Stimulated activated CD8-positive, alpha-beta memory T cell treated with anti-CD3 and anti-CD28 coated beads, Interleukin-4, amount 100 ng/mL, for 48 hours (primary cell): ENCODE measurements at places on chromosomes 4 and X.

- no peak for DNase-seq
These were observed 407.6 kb downstream of the ANKRD50 start for GRCh38 chr4:124304941-124305340.

DNA sequence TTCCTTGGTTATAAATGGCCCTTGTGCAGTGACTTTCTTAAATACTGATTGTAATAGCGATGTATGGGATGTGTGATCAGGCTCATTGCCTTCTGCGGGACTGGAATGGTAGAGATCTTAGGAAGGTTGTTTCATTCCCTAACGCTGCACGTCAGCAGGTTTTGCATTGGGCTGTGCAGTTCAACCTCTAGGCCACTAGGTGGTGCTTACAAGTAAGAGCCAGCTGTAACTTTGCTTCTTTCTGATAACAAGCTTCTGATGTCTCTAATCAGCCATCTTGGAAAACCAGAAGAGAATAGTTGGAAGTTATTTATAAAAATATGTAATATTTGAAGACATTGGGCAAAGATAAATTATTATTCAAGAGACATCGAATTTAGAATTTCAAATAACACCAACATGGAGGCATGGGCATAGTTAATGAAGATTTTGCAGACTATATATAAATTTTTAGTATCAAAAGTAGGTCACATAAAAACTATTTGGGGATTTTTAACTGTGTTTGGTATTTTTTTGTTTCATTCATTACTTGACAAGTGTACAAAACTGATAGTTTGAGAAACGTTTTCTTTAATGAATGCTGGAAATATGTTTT lies 339.7 kb upstream of the PCDH7 start:
- peak; percentile 27 for DNase-seq

- DNase-seq = no peak
These were observed 511.3 kb upstream of the PCDH7 start for GRCh38 chr4:30208731-30209435.

DNA sequence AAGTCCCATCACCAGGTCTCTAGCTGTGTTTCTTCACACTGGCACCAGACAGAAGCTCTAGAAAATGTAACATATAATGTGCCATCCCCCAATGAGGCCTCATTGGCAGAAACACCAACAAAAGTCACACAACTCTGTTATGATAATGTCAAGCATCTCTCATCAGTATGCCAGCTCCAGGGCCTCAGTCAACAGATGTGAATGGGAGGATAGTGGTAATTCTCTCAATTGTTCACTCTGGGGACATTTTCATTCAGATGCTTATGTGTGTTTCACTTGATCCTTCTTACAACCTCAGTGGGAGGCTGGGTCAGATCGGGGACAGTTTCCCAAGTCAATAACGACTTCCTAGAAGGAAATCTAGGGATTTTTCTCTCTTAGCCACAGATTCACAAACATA lies 57.5 kb upstream of the SCOC start:
- DNase-seq = no peak

DNA sequence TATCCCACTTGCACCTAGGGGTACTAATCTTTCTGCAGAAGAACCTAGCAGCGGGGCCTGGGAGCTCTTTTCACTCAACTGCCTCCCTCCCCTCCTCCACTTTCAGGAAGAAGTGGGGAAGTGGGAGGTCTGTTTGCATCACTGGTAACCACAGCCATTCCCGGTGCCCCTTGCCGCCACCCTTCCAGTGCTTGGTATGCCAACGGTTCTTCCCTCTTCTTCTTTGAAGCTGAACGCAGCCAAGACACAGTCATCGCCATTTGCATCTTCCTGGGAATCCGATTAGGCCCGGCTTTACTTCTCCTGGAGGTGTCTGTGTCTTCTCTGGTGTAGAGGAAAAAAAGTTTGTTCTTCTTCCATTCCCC lies 47.2 kb upstream of the RBPJ start:
- no peak for DNase-seq

DNA sequence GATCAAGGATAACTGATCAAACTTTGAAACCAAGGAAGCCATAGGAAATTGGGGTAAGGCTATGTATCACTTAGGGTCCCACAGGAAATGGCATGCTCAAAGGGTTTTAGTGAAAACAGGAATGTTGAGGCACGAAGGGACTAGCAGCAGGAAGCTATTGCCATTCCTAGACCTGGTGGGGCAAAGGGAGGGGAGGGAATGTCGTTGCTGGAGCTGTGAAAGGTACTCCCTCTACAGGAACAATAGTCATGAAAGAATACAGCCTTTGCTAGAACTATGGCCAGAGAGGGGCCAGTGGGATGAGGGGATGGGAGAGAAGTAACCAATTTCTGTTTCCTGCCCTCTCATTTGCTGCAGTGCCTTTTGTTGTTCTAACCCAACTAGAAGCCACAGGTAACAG lies 11.9 kb downstream of the REPS2 start:
- DNase-seq = no peak

DNA sequence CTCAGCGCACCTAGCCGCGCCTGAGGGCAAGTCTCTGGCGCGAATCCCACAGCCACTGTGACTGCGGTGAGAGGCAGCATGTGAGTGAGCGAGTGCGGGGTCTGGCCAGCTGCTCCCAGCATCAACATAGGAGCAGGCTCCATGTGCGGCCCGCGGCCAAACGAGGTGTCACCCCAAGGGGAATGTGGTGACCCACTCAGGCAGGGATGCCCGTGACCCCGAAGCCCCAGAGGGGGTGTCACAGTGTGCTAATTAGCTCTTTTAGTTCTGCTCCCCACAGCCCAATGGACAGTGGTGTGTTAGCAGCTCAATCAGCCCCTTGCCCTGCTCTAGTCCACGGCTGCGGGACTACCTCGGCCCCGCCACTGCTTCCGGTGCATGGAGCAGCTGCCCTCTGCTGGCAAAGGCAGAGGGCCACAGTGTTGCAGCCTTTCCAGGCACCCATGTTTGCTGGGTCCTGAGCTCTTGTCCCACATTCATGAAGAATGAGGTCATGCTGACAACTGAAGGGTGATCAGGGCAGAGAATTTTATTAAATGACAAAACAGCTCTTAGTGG lies 61.4 kb downstream of the AGA start:
- DNase-seq = no peak

DNA sequence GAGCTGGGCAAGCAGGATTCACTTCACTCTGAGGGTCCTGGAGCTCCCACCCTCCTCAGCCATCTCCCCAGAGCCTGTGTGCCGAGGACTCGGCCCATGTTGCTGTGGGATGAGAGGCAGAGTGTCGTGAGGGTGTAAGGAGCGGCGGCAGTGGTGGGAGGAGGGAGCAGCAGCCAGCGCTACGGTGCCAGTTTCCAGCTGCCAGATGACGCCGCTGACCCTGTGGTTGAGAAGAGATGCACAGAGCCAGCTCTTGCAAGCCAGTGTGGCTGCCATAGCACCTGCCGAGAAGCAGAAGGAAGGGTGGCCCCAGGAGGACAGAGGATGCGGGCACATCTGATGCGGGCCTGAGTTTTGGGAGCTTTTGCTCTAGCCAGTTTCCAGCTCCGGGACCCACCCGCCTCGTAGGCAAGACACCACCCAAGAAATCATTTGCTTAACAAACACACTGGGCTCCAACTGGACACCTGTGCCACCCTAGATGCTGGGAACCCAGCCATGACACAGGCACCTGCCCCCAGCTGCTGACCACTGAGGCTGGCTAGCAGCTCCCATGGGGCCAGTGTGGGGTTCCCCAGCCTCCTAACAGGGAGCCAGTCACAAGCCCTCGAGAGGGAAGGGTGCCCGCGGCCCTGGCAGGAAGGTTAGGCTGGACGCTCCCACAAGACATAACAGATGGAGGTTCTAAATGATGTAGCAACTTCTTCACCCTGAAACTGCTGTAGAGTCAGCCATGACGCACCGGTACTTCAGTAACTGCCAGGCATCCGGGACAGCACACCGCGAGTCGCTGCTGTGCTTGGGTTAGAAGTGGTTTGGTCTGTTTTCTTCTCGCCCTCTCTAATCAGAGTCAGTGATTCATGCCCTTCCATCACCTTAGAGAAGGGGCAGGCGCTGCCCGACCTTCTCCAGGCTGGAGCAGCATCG lies 8.9 kb downstream of the MSANTD1 start:
- DNase-seq = no peak

DNA sequence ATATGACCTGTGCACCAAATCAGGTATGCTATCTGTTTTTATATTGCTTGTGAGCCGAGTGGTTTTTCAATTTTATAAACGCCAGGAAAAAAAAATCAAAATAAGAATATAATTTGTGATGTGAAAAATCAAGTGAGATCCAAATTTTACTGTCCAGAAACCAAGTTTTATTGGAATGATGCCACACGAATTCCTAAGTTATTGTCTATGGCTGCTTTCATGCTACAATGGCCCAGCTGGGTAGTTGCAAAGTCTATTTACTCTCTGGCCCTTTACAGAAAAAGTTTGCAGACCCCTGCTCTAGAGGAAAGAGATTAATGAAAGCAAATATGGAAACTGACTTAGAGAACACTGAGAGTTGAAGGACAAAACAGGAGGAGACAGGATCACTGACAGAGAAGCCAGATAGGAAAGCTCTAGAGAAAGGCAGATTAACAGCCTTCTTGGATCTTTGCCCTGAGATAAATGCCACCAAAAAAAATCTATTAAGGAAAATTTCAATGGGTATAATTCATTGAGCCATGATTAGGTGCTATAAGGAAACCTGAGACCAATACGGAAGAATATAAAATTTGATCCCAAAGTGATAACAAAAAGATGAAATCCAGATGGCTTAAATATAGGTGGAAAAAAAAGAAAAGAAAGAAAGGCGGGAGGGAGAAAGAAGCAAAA lies 29.8 kb downstream of the PRSS12 start:
- no peak for DNase-seq

GRCh38 chr4:16031546-16032395 lies 52.1 kb downstream of the PROM1 start:
- DNase-seq = no peak

- no peak for DNase-seq
These were observed 38.5 kb downstream of the MAGEB5 start for GRCh38 chrX:26254436-26254835.

- no peak for DNase-seq
These were observed 360.0 kb downstream of the CHIC1 start for GRCh38 chrX:73922856-73923455.

- no peak for DNase-seq
These were observed 187.7 kb downstream of the RAP1GDS1 start for GRCh38 chr4:98448908-98449307.

DNA sequence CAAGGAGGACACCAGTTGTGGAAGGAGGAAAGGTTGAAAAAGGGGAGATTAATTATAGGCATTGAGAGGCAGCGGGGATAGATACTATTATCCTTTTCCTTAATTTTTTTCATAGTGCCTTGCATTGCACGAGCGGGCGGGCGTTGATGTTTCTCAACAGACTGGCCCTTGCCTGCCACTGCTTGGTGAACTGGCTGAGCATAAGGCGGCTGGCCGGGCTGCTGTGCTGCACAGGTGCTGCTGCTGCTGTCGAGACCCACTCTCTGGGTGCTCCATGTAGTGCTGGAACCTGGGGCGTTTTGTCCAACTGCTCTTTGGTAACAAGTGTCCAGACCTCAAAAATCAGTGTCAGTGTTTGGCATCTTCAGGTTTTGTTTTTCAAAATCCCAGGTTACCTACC lies 83.3 kb upstream of the PAQR3 start:
- no peak for DNase-seq

GRCh38 chr4:143512978-143513313 lies 556 bp upstream of the SMARCA5 start:
- DNase-seq = no peak

DNA sequence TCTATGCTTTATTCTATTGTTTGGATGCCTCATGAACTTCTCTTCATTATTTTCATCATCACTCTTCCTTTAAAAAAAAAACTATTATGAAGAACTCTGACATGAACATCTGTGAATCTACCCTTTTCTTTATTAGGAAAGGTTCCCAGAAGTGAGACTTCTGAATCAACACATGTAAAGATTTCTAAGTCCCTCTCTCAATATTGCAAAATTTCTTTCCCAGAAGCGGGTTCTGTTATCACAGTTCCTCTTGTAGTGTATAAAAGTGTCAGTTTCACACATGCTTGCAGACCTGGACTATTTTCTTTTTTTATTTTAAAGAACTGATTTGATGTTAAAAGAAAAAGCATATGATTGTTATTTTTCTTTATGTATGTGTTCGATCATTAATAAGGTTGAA lies 330.8 kb upstream of the KLF3 start:
- DNase-seq = no peak

DNA sequence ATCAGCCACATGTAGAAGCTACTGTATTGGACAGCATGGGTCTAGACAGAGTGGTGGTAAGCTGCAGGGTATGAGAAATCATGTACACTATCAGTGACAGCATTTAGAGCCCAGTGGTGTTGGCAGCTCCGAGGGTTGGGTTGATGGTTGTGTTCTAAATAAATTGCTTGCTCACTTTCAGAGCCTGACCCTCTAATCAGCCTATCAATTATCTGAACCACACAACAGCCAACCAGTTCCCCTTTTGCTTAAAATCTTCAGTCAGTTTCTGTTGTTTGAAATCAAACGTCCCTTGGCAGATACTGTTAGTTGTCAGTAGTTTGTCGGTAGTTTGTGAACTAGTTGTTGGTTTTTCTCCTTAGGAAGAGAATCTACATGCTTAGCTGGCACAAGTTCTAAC lies 99.8 kb upstream of the RAI2 start:
- DNase-seq = no peak

- DNase-seq = no peak
These were observed 4.2 kb downstream of the TACC3 start for GRCh38 chr4:1725521-1725920.

- no peak for DNase-seq
These were observed 364.8 kb upstream of the EMCN start for GRCh38 chr4:100882661-100883060.

DNA sequence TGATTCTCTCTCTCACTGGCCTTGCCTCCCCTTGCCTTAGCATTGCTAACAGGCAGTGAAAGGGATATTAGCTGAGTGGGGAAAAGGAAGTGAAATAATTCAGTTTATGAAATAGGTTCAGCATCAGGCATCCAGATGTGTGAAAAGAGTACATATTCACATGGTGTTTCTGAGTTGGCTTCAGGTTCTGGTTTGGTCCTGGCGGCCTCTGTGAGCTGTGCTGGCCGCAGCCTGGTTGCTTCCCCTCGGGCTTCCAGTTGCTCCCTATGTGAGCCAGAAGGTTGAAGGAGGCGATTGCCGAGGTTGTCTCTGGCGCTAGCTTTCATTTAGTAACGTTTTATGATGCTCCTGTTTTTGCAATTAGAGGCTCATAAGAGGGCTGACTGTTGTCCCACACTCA lies 99.1 kb upstream of the TLR2 start:
- no peak for DNase-seq

DNA sequence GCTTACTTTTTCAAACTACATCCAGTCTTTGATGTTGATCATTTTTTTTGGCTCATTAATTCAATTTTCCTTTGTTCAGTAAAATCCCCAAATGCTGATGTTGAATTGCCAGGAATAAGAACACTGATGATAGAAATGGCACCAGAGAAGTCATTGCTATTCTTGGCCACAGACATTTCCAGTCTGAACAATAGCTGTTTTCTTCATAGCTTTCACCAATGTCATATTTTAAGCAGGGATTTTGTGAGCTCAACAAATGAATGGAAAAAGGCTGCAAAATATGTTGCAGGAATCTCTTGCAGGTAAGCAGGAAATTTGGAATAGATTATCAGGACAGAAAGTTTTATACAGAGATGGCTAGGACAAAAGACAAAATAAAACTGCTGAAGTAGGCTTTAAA lies 40.5 kb upstream of the GLRB start:
- no peak for DNase-seq

GRCh38 chr4:8235224-8235623 lies 34.3 kb upstream of the HTRA3 start:
- DNase-seq = no peak
